ENCODE measurements at places on chromosomes 5 and 9. TPM values are rescaled to one million over a fixed set of nuclear protein-coding genes. Genes with fewer than 3 reads are reported as not detected.

DNA sequence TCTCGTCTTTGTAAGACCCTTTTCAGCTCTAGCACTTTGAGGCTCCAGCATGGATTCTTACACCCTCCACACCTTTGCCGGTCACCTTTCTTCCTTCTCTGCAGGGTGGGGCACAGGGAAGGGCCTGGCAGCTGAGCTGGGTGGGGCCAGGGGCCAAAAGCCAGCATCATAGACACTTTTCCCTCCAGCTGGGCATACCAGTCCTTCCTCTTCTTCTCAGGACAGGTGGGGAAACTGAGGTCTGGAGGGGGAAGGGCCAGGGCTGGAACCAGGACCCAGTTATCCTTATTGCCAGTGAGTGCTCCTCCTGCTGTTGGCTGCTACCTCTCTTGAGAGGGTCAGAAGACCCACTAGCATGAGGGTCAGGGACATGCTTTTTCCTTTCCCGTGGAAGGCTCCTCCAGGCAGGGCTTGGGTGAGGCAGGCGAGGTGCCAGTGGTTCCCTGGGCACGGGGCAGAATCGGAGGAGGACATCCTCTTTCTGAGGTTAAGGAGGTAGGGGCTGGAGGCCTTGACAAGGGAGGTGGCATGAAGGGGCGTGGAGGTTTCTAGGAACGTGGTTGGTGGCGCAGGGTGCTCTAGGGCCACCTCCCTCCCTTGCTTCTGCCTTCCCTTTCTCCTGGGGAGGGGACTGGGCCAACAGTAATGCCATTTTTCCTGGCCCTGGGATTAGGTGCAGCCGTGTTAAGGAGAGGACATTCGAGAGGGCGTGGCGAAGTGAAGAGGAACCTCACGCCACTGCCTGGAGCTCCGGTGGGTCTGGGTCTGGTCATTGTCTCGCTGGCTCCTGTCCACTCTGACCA is at the start of gene NDST1:
TSS of gene NDST1 (plus strand) at position 658 of the 803 bp plus-strand sequence. CDS start 13,124 bp downstream, outside the sequence.
- DNase-seq, result no peak

GRCh38 chr5:107467137-107467932 is 203.4 kb downstream of the EFNA5 start:
- no peak for DNase-seq

- DNase-seq, result peak; percentile 98
Measured at GRCh38 chr5:149452007-149452664, 73.0 kb upstream of the IL17B start.

DNA sequence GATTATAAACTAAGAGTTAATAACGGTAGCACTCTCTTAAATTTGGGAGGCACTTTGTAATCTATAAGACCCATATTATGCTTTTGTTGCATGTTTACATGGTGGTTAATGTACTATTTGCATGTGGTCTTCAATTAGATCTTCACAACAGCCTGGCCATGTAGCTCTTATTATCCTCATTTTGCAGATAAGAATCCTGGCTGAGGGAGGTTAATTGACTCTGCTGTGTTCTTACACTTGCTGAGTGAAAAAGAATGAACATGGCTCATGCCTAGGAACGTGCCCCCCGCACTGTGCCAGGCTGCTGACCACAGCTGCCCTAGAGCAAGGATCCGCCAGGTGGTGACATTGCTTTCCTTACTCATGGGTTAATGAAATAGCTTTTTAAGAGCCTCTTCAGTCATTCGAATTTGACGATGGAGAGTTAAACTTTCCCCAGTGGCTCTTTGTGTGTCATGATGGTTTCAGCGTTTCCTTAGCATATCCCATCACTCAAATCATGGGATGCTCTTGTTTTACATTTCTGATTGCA is 97.9 kb downstream of the CDH6 start:
- DNase-seq, result no peak

DNA sequence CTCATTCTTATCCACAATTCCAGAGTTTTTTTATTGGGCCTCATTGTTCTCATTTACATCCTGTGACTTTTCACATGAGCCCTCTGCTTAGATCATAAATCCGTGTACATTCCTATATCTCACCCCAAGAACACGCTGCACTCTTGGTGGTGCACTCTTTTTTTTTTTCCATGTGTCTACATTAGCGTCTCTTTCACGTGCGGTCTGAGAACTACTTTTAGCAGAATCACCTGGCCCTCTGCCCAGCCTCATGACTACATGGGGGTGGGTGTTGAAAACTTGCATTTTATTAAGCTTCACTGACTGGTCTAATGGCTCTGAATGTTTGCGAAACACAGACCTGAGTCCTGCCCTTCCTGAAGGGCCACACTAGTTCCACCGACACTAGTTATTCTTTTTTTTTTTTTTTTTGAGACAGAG is 18.6 kb downstream of the C9orf57 start:
- DNase-seq, result no peak

- DNase-seq, result no peak
Measured at GRCh38 chr5:6439588-6440550, 8.8 kb upstream of the UBE2QL1 start.

- no peak for DNase-seq
Measured at GRCh38 chr5:174383210-174384167, 338.0 kb downstream of the NSG2 start.

DNA sequence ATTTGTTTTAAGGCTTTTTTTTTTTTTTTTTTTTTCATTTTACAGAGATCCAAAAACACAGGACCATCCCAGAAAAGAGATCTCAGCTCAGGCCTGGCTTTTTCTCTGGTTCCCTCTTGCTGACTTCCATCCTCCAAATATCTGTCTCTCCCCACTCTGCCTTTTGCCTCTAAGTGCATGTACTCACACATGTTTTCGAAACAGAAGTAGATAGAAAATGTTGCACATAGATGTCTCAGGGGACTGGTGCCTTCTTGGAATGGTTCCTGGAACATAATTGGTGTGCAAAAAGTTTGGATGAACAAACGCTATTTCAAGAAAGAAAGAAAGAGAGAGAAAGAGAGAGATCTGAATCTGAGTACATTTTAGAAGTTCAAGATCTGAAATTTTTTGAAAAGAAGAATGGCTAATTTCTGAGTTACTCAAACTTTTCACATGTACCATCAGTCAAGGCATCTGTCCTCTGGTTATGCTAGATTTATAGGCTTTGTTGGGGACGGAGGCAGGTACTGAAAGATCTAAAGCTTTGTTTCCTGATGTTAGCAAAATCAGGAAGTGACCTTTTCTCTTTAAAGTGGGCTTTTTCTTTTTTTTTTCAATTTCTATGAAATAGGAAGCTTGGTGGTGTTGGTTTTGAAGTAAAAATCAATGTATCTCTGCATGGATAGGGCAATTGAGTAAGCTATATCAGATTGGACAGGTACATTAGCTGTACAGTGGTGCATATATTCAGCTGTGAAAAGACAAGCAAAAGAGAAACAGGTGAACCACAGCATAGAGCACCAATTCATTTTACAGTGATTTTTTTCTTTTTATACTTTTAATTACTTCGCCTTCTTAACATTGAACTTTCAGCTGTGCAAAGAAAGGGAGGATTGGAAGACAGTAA is 8.5 kb upstream of the TNFSF8 start:
- no peak for DNase-seq

DNA sequence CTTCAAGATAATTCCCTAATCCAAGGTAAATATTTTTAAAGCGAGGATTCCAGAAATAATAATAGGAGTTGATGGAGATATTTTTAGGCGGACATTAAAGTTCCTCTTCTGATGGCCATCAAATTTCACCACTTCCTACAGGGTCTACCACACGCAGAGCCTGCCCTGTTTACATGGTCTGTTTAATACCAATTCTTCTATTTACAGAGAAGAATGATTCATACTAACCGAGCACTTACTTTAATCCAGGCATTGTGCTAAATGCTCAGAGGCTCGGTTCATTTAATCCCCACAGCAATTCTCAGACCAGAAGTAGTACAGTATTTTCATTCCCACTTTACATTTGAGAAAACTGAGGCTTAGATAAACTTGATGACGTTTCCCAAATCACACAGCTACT is 3.0 kb upstream of the ITGA1 start:
- DNase-seq, result no peak

DNA sequence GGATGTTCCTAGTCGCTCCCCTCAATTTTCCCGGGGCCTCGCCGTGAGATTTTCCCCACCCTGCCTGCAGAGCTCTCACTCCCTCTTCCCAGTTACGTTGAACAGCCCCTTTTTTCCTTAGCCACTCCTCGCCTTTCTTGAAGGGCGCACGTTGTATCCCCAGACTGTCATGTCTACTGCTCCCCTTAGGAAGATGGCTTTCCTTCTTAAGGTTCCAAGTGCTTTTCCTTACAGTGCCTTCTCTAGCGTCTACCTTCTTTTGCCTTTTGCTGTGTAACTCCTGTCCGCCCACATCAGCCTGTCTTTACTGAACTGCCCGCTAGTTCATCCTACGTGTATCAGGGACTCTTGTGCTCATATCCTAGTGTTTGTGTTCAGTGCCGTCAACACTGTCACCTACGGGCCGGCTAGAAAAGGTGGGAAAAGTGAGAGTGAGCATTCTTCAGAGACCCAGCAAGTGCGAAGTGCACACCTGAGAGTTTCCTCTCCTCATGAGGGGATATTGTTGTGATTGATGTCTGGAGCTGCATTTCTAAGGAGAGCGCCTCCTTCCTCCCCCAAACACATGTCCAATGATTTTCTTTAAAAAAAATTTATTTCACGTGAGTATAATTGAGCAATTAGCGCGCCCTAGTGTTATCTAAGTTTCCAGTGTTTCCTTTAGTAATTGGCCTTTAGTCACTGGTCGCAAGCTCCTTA is 764 bp downstream of the CAMLG start:
- DNase-seq, result peak; percentile 73

DNA sequence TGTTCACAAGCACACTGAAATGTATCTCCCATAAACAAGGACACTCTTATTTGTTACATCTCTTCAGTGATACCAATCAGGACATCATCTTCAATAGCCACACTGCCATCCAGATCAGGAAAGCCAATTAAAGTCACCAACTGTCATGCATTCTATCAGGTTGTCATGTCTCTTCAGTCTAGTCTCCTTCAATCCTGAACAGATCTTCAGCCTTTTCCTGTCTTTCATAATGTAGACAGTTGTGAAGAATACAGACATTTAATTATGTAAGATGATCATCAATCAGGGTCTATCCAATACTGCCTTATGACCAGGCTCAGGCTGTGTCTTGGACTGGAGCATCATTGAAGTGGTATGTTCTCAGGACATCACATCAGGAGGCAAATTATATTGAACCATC is 419.8 kb upstream of the SMC2 start:
- DNase-seq, result no peak

DNA sequence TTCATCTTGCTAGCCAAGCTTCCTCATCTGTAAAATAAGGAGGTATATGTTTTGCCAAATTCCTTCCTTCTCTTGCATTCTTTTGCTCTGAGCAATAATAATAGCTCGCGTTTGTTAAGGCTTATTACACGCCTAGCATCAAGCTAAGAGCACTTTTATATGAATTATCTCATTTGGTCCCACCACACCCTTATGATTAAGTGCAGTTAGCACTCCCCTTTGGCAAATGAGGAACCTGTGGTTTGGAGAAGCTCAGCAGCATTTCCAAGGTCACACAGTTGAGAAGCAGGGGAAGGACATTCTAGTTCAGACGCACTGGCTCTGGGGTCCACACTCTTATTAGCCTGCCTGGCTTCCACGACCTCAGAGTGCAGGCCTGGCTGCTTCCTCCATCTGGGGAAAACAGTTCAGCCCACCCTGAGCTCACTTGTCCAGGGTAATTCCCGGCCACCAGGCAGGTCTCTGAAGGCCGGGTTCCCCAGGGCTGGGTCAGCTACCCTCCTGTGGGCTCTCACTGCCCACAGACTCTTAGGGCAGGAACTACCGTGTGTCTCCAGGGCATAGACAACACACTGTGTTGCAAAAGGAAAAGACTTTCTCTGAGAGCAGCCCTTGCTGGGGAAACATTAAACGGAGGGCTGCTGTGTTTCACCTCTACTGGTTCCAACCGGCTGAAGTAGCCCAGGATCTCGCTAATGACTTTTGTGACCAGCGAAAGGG is 9.9 kb upstream of the FBP1 start:
- DNase-seq, result no peak

- DNase-seq, result no peak
Measured at GRCh38 chr9:91503673-91504081, 80.0 kb upstream of the NFIL3 start.

- DNase-seq, result no peak
Measured at GRCh38 chr9:5832071-5832537, 813 bp downstream of the ERMP1 start.

GRCh38 chr9:121819428-121820231 is 168.2 kb downstream of the DAB2IP start:
- DNase-seq, result no peak

RICTOR gene
- 11.0 TPM for polyA plus RNA-seq

ANKRD31 gene
- polyA plus RNA-seq, result 0.01 TPM

KLF4 gene
- polyA plus RNA-seq, result 0.55 TPM

CCDC107 gene
- polyA plus RNA-seq, result 15.2 TPM

ZNF300 gene
- polyA plus RNA-seq, result 2.7 TPM
